ENCODE measurements at places on chromosomes 12 and 14. TPM values are rescaled to one million over a fixed set of nuclear protein-coding genes. Genes with fewer than 3 reads are reported as not detected.
A peak's percentile ranks its signal among the peaks of the same experiment; 100 is the strongest.

- DNase-seq: no peak
Measured at GRCh38 chr14:55084401-55085059, 33.1 kb downstream of the MAPK1IP1L start.

EAPP gene
- 29.9 TPM for total RNA-seq

DNA sequence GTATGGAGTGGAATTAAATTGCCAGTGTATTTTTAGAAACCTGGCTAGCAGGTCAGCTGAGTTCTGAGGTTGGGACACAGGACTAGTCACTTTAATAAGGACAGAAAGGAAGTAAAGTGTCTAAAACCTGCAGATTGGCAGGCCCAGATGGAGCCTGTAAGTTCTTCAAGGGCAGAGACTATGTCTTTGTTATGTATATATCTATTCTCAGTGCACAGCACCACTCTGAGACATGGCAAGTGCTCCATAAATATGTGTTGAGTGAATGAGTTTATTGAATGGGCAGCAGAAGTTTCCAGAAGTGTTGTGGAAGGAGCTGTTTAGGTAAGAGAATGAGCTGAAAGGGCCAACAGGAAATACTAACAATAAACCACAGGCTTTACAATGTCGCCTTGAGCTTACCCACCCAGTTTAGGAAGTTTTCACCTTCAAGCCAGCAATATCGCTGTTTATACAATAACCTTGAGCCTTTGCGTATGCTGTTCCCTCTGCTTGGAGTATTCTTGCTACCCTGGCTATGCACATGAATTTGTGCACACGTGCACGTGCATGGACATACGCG, 109.5 kb upstream of the TMPO start:
- DNase-seq: no peak

- DNase-seq: peak; percentile 69
Measured at GRCh38 chr12:22100958-22101748, 55.1 kb downstream of the CMAS start.
